ENCODE measurements at places on chromosomes 2 and 18.
A peak's percentile ranks its signal among the peaks of the same experiment; 100 is the strongest.

GRCh38 chr2:164831887-164832286 is 9.7 kb downstream of the COBLL1 start:
- ATAC-seq, result no peak

DNA sequence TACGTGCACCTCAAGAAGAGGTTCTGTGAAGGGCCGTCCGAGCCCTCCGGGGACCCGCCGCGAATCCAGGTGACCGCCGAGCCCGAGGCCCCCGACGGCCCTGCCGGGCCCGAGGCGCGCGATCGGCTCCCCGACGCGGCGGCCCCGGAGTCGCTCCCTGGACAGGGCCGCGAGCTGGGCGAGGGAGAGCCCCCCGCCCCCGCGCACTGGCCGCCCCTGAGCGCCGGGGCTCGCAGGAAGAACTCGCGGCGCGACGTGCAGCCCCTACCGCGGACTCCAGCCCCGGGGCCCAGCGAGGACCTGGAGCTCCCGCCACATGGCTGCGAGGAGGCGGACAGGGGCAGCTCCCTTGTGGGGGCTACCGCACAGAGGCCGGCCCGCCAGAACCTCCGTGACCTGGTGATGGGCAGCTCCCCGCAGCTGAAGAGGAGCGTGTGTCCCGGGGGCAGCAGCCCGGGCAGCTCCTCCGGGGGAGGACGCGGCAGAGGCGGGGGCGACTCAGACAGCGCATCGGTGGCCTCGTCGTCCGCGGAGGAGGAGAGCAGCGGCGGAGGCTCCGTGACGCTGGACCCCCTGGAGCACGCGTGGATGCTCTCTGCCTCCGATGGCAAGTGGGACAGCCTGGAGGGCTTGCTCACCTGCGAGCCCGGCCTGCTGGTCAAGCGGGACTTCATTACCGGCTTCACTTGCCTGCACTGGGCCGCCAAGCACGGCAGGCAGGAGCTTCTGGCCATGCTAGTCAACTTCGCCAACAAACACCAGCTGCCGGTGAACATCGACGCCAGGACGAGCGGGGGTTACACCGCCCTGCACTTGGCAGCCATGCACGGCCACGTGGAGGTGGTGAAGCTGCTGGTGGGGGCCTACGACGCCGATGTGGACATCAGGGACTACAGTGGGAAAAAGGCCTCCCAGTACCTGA is 812 bp downstream of the SOWAHC start:
- ATAC-seq, result no peak

- no peak for ATAC-seq
Observed at GRCh38 chr2:26615860-26616705, 25.1 kb downstream of the CIB4 start.

DNA sequence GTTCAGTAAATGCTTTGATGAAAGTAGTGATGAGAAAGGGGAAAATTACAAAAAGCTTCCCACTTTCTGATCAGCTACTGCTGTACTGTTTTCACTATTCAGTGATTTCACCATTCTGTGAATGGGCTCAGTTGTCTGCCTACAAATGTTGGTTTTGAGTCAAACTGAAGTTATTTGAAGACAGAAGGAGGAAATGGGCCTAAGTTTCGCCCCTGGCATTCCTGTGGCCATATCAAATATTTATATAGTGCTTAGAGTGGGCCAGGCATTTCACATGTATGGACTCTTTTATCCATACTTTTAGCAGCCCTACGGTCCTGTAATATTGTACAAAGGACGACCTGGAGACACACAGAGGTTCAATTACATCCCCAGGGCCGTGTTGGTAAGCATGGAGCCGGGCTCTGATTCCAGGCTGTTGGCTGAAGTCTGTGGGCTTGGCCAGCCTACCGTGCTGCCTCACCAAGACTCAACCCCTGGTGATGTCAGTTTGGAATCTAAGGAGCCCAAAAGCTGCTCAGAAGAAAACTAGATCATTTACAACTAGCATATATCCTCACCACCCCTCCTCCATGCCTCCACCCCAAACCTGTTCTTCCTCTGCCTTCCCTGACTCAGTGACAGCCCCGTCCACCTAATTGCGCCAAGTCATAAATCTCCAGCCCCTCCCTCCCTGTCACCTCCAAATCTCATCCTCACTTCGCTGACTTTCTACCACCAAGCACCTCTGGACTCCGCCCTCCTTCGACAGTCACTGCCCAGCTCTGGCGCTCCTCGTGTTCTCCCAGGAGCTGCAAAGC is 10.1 kb upstream of the GRHL1 start:
- ATAC-seq, result no peak

DNA sequence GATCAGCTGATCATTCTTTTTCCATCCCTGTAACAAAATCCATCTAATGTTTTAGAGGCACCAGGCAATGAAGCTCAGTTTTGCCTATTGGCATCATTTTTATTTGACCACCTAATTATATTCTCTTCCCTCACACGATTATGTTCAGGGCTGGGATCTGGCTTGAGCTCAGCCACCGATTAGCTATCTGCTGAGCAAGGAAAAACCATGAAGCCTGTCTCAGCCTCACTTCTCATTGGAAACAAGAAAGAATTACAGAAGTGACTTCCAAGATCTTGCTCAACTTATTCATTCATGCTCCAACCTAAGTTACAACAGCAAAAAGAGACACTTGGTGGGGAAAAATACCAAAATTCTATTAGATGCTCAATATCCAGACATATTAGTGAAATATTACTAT is 139.0 kb upstream of the SH3BP4 start:
- ATAC-seq, result no peak

DNA sequence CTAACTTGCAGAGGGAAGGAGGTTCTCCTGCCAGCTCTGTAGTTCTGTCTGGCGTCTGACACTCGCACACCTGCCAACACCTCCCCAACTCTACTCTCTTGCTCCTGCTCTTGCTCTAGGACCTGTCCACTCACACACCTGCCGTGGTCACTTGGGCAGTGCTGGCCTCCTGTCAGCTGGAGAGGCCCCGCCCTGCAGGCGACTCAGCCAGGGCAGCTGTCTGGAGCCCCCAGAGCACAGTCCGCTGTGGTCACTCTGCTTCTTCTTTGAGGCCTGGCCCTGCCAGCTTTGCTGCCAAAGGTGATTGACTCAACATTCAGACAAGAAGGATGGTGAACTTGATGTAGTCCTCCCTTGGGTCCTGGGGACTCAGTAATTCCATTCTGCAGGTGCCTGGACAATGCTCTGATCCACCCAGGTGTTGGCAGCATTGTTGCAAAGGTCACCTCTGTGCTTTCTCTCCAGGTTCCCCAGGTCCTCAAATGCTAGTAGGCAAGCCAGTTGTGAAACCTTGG is 18.7 kb downstream of the TPO start:
- ATAC-seq, result no peak

- ATAC-seq, result no peak
Observed at GRCh38 chr2:156445296-156446220, 9.4 kb downstream of the GPD2 start.

- ATAC-seq, result no peak
Observed at GRCh38 chr2:96906729-96907114, 36.8 kb upstream of the SEMA4C start.

GRCh38 chr2:239711911-239712570 is 311.2 kb upstream of the HDAC4 start:
- no peak for ATAC-seq

GRCh38 chr2:31958140-31958717 is 52.6 kb downstream of the MEMO1 start:
- no peak for ATAC-seq

GRCh38 chr18:47758000-47758399 is 172.5 kb downstream of the SMAD2 start:
- no peak for ATAC-seq

DNA sequence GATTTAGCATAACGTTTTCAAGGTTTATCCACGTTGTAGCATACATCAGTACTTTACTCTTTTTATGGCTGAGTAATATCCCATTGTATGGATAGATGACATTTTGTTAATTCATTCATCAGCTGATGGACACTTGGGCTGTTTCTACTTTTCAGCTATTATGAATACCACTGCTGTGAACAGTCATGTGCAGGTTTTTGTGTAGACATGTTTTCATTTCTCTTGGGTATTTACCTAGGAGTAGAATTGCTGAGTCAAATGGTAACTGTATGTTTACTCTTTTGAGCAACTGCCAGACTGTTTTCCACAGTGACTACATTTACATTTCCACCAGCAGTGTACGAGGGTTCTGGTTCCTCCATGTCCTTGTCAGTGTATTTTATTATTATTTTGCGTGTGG is 33.9 kb downstream of the COX7A2L start:
- peak; percentile 36 for ATAC-seq

- peak; percentile 85 for ATAC-seq
Observed at GRCh38 chr18:35267161-35267651, 22.8 kb downstream of the ZSCAN30 start.

- ATAC-seq, result no peak
Observed at GRCh38 chr2:183214680-183215079, 90.4 kb downstream of the NUP35 start.

- ATAC-seq, result no peak
Observed at GRCh38 chr18:35573531-35573930, 8.0 kb upstream of the GALNT1 start.

GRCh38 chr18:59996370-59996966 is 96.7 kb downstream of the PMAIP1 start:
- ATAC-seq, result no peak

GRCh38 chr2:172293952-172294351 is 133.4 kb upstream of the ITGA6 start:
- no peak for ATAC-seq

DNA sequence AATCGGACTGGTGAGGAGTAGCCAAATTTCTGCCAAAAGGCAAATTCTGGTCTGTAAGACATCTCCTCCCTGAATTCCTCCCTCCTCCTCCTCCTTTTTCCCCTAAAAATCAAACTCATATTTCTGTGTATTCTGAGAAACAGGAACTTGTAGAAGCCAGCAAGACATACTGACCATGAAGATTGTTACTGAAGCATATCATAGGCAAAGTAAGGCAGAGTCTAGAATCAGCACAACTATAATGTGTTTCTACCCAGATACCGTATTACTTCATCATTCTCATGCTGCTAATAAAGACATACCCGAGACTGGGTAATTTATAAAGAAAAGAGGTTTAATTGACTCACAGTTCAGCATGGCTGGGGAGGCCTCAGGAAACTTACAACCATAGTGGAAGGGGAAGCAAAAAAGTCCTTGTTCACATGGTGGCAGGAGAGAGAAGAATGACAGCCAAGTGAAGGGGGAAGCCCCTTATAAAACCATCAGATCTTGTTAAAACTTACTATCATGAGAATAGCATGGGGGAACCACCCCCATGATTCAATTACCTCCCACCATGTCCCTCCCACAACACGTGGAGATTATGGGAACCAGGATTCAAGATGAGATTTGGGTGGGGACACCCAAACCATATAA is 24.9 kb upstream of the EPC2 start:
- ATAC-seq, result no peak

- no peak for ATAC-seq
Observed at GRCh38 chr2:120963997-120964705, 228.5 kb downstream of the GLI2 start.

- ATAC-seq, result no peak
Observed at GRCh38 chr2:171323971-171324528, 109.7 kb downstream of the METTL8 start.

DNA sequence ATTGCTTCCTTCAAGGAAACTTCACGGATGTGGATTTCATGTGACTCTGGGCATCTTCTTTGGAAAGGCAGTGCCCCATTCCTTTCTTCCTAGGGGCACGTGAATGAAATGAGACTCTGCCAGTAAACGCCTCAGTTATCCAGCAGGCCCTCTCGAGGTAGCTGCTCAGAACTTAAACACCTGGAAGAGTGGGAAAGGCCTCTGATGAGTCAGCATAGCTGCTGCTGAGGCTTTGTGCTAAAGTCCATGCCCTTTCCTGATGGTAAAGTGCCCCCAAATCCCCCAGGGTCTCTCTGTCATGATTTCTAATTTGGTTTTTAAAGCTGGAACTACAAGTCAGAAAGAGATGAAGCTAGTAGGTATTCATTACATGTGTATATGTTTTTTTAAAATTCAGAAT is 3.8 kb downstream of the SLC1A4 start:
- no peak for ATAC-seq

- no peak for ATAC-seq
Observed at GRCh38 chr2:88903749-88904353, 212.4 kb downstream of the RPIA start.

DNA sequence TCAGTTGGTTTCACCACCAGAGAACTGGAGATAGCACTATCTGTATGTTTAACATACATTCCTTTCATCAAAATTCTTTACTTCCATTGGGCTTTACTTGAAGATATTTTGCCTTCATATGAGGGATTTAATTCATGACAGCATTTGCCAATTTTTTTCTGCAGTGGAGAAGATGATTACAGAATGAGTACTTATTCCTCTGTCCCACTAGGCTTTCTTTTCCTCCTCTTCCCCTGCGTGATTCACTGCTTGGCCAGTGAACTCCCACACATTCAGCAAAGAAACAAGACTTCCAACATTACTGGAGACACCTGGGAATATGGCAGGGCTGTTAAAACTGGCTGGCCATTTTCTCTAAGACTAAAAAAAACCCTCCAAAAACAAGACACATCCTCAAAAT is 425.8 kb upstream of the KCNH7 start:
- no peak for ATAC-seq

DNA sequence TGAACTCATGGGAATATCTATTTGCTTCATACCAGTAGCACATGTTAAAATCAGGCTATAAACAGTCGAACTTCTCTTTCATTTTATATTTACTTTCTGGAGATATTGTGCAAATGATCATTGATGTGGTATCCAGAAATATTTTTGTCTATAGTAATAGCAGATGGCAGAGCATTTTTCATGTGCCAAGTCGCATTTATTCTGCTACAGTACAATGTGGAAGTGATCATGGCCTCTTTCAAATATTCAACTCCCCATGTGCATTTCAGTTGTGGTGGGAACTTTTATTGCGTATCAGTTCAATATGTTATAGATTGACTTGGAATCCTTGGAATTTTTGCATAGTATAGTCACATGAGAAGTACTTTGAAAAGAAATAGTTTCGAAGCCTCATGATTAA is 57.4 kb downstream of the RHBDD1 start:
- no peak for ATAC-seq

DNA sequence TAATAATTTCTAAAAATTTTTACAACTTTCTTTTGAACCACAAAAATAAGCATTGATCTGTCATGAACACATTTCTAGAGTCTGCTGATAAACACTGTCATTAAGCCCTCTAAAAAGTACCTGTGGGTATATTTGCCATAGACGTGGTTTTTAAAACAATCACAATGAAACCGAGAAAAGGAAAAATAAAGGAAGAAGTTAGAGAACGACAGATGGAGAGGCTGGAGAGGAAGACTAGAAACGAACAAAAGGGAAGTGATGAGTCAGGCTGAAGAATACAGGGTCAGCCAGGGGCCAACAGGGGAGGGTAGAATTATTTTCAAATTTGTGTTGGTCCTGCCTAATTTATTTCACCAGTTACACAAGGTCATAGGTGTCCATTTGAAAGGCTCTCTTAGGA is 62.0 kb downstream of the MYL12B start:
- no peak for ATAC-seq

- ATAC-seq, result no peak
Observed at GRCh38 chr2:199288424-199288823, 169.3 kb downstream of the SATB2 start.

- no peak for ATAC-seq
Observed at GRCh38 chr2:41498781-41499180, 549.0 kb upstream of the PKDCC start.
